GM12878 (cell line): ENCODE measurements at places on chromosomes 16 and 17.

GRCh38 chr17:78368854-78369495 lies 9.1 kb upstream of the SOCS3 start:
- no peak for DNase-seq

- no peak for DNase-seq
Observed at GRCh38 chr17:69757688-69758430, 317.2 kb upstream of the KCNJ16 start.

GRCh38 chr16:81784072-81784795 lies 5.1 kb downstream of the PLCG2 start:
- DNase-seq, result no peak

DNA sequence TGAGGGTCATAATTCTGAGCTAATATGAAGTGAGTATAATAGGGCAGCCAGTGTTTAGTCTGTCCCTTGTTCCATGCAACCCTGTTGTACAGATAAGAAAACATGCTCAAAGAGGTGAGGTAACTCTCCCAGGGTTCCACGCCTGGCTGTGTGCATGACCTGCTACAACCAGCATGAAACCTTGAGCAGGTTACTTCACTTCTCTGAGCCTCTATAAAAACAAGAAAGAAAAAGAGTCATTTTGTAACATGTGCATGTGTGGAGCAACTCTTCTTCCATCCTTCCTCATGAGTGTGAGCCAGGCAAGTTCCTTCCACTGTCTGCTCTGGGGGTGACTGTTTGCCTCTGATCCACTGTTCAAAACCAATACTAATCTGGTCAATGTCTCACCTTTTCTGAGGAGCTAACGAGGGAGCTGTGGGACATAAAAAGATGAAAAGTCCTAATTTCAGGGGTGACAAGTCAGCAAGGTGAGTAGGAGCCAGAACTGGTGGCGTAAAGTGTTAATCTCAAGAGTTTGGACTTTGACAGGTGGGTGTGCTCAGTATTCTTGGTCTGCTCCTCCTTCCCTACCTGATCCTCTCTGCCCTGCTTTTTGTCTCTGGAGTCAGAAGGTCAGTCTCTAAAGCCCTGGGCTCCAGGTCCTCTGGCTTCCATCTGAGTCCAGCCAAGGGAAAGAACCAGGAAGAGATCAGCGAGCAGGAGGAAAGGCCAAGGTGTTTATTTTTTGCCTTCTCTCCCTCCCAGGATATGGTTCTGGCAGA lies 21.5 kb downstream of the GFOD2 start:
- no peak for DNase-seq

DNA sequence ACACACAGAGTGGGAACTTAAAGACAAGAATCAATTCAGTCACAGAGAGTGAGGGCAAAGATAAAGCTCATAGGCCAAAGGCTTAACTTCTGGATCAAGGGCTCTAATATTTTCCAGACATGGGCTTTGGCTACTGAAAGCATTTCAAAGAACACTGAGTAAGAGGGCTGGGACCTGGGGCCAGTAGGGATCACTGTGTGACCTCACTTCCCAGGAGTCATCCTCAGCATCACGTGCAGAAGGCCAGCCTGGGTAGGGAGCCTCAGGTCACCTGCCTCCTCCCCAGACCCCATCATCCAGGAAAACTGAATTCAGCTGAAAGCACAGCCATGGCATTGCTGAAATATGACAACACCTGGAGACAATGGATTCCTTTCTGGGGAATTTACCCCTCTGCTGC lies 163.5 kb downstream of the RAB11FIP4 start:
- DNase-seq, result no peak

GRCh38 chr16:53741546-53741945 lies 37.6 kb downstream of the FTO start:
- no peak for DNase-seq

DNA sequence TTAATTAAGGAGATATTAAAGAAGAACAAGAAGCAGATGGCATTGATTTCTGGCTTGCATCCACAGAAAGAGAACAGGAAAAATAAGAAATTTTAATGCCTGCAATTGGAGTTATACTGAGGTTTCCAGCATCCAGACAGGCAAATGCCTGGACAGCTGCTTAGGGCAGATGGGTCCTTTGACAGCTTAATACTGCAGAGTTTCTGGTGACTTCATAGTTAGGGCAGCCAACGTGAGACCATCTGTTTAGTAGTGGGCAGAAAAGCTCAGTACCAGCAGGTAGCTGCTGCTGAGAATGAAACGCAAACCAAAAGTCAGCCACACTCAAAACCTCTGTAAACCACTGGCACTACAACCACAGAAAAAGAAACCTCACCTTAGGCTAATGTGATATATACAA lies 109.8 kb downstream of the CDK5R1 start:
- peak; percentile 62 for DNase-seq

- DNase-seq, result no peak
Observed at GRCh38 chr16:4369007-4369733, 2.5 kb upstream of the VASN start.

DNA sequence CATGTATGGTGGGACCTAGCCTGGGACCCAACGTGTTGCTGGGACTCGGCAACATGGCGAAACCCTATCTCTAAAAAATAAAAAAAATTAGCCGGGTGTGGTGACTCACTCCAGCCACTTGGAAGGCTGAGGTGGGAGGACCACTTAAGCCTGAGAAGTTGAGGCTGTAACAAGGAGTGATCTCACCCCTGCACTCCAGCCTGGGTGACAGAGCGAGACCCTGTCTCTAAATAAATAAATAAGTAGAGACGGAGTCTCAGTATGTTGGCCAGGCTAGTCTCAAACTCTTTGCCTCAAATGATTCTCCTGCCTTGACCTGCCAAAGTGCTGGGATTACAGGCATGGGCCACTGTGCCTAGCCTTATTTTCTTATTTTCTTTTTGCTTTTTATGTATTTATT lies 10.1 kb upstream of the CNP start:
- DNase-seq, result no peak

GRCh38 chr17:42817866-42818265 lies 6.2 kb downstream of the BECN1 start:
- no peak for DNase-seq

DNA sequence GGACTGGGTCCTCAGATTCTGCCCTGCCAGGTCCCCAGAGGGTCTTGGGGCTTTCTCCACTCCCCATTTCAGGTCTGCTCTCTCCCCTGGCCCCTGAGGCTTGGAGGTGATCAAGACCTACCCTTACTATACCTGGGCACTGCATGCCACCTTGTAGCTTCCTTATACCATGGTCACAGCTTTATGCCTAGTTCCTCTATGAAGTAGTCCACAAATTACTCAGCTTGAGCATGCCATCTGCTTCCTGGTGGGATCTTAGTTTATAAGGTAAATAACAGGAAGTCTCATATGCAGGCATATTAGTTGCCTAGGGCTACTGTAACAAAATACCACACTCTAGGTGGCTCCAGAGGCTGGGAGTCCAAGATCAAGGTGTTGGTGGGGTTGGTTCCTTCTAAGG lies 11.0 kb upstream of the PMFBP1 start:
- no peak for DNase-seq

- no peak for DNase-seq
Observed at GRCh38 chr17:74351552-74352210, 10.0 kb downstream of the BTBD17 start.

DNA sequence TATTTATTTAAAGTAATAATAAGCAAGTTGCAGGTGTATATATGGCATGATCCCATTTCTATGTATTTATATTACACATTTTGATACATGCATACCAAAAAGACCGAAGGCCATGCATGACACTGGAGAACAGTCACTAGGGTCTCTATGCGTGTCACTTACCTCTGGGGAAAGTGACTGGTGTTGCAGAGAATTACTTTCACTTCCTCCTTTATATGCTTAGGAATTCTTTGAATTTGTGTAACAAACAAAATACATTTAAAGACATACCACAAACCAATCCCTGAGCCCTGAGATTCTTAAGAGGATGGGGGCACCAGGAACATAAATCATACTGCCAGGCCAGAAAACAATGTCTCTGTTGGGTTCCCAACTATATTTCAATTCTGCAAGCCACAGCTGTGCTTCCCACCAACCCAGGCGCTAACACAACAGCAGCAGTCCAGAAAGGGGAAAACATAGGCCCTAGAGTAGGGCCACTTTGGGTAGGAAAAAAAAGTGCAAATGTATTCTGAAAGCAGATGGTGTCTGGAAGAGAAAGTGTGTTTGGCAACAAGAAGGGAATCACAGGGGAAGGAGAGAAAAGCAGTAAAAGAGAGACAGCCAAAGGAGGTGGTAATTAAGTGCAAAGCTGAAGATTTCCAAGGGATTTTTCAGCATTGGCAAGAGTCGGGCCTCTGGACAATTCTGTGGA lies 24.5 kb upstream of the HYDIN start:
- no peak for DNase-seq

DNA sequence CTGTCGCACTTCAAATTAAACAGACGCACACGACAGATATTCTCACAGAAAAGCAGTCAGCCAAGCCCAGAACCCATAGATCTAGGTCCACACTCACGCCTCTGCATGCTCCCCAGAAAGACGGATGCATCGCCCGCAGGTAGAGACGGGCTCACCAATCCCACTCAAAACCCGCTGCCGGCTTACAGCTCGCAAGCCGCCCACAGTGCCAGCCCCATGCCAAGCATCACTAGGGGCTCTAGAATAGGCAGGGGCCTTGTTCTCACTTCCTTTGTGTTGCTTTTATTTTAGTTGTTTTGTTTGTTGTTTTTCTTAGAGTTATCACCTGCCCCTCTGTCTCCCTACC lies 336 bp upstream of the BMERB1 start:
- DNase-seq, result no peak

DNA sequence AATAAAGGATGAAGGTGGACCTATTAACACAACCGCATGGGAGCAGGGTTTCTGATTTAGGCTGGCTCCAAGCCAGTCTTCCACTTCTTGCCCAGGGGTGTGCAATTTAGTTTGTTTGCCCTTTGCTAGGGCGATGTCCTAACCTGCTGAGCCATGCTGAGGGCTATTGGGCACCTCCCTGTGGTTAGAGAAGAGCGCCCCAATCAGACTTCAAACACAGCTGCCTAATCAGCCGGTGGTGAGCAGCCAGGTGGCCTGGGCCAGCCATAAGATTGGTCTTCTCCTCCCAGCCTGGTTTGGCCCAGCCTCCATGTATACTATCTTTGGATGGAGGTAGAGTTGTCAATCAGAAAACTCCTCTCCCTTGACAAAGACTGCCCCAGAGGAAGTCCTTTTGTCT lies 15.7 kb downstream of the TMEM94 start:
- no peak for DNase-seq

DNA sequence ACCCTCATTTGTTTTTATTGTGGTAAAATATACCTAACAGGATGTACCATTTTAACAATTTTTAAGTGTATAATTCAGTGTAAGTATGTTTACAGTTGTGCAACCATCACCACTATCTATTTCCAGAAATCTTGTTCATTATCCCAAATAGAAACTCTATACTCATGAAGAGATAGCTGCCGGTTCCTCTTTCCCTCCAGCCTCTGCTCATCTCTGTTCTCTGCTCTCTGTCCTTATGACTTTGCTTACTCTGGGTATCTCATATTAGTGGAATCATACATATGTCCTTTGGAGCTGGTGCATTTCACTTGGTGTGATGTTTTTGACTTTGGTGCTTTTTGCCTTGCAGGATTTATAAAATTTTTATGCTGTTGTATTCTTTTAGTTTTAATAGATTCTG lies 19.4 kb downstream of the CYLD start:
- DNase-seq, result no peak

DNA sequence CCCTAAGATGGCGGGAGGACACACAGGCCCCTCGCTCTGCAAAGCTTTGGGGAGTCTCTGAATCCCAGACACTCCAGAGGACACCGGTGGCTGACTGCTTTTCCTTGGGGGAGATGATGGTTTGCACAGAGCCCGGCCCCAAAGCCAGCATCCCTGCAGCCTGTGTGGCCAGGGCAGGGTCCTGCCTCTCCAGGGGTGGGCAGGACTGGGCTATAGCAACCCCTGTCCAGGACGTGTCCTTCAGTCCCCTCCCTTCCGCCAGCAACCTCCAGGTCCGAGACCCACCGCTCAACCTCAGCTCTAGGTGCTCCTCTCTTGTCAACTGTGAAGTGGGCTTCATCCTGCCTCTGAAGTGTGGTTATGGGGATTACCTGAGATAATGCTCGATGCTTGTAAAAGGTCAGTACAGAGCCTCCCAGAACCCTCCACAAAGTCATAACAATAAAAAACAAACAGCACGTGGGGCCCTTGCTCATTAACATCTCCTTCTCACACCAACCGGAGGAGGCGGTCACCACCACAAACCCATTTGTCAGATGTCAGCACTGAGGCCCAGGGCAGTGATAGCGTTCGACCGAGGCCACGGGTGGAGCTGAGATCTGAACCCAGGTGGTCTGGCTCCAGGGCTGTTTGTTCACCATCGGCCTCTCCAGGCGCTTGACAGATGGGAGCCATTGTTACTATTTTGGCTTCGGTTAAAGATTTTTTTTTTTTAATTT lies 304.8 kb downstream of the IRF8 start:
- no peak for DNase-seq

GRCh38 chr17:28982131-28982793 lies 23.6 kb downstream of the SEZ6 start:
- peak; percentile 64 for DNase-seq

DNA sequence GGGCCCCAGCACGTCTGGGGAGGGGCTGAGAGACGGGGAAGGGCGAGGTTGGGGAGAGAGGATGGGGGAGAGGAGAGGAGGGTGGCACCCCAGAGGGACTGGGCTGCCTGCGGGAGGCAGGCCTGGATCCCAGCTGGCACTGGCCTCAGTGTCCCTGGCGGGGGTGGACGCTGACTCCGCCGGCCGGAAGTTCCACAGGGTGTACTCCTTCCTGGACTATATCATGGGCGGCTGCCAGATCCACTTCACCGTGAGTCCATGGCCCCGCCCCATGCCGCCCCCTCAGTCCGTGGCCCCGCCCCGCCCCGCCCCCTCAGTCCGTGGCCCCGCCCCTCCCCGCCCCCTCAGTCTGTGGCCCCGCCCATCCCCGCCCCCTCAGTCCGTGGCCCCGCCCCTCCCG lies 11.3 kb downstream of the CPNE7 start:
- DNase-seq, result no peak

DNA sequence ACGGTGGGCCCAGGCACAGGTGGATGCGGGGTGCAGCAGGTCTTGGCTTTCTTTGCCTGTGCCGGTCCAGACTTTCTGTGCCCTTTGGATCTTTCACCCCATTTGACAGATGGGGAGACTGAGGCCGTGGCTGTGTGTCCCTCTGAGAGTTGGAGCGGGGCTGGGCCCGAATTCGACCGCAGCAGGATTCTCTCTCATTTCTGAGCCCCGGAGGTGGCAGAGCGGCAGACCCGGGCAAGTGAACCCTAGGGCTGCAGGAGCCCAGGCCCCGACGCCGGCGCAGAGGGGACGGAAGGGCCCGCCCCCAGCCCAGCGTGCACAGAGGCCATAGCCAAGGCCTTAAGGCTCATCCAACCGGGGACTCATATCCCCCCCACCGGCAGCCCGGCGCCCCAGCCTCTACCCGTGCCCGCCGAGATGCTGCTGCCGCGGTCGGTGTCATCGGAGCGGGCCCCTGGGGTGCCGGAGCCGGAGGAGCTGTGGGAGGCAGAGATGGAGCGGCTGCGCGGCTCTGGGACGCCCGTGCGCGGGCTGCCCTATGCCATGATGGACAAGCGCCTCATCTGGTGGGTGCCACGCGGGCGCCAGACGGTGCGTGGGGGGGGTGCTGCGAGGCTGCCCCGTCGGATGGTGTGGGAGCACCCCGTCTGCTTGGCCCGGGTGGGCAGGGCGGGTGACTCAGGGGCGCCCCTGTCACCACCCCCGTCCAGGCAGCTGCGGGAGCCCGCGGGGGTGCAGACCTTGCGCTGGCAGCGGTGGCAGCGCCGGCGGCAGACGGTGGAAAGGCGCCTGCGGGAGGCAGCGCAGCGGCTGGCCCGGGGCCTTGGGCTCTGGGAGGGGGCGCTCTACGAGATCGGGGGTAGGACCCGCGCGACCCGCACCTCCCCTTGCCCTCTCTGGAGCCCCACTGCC lies 857 bp downstream of the TMC8 start:
- no peak for DNase-seq
